Activated naive CD4-positive, alpha-beta T cell treated with anti-CD3 and anti-CD28 coated beads for 36 hours (primary cell): ENCODE measurements at places on chromosomes 4 and X. TPM values are rescaled to one million over a fixed set of nuclear protein-coding genes. Genes with fewer than 3 reads are reported as not detected.

Gene PAK3
- total RNA-seq = 0.64 TPM

Gene PPP4R3C
- total RNA-seq = not detected

Gene GLOD5
- not detected for total RNA-seq

Gene SMIM20
- 28.1 TPM for total RNA-seq

Gene ELF4
- 16.5 TPM for total RNA-seq

Gene S100P
- total RNA-seq = 8.5 TPM

Gene UTP3
- 20.0 TPM for total RNA-seq

- DNase-seq = no peak
- H3K27ac ChIP-seq = no peak overlapping the region
- H3K4me1 ChIP-seq = no peaks in the 10 kb centered on the region
- no peak overlapping the region for H3K4me3 ChIP-seq
Observed at GRCh38 chr4:119750771-119751170, 122.2 kb upstream of the PDE5A start.

DNA sequence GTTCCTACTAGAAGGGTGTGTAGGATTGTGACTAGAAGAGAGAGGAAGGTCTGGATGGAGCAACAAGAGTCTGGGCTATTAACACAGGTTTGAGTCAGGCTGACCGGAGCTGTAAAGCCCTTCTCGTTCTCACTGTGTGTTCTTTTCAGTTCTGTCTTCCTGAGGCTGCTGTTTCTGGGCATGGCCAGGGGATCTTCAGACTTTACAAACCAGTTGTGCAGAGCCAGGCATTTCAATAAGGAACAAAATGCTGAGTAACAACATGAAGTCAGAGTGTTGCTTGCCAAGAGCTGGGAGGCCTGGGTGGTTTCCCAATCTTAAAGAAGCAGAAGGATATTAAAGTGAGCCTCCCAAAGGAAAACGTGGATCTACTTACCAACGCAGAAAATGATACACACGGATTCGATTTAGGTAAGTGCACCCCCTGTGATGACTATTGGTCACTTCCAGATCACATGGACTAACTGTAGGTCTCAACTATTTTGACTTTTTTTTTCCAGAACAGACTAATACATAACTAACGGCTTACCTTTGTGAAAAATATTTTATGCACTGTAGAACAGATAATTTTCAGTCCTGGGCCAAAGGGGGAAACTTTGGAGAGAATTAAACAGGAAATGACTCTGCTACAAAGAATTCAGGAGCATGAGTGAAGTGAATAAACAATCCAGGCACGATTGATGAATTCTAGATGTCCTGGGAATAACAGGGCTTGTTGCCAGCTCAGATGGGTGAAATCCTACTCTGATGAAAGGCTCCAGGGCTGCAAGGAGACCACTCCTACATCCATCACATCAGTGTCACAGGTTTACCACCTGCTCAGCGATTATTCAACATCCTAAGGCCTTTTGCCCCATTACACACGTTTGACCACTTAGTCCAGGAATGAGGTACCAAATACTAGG lies 94.5 kb downstream of the ANXA3 start:
- no peak overlapping the region for H3K4me3 ChIP-seq
- no peaks in the 10 kb centered on the region for H3K36me3 ChIP-seq
- no peak for DNase-seq
- no peaks in the 10 kb centered on the region for H3K27me3 ChIP-seq

DNA sequence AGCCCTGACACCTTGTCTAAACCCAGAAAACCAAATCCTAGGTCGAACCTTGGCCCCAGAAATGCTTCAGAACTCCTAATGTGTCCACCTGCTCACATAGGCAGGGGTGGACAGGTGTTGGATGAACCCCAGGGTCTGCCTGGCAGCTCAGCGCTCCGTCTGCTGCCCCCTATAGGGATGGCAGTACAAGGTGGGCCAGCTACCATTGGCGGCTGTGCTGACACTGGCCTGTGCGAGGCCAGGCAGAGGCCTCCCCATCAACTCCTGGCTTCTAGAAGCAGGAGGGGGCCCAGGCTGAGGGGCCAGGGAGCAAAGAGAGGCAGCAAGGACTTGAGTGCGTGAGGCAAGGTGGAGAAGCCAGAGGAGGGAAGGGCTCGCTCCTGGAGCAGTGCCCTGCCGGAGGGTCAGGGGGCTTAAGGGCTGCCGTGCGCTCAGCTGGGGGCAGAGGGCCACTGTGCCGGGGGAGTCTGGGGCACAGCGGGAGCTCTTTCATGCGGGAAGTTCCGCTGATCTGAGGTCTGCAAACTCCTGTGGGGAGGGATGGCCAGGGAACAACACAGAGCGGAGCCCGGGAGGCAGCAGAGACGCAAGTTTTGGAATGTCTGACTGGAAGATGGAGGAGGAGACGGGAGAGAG lies 20.6 kb downstream of the CCNQ start:
- no peak for DNase-seq
- no peak overlapping the region for H3K4me3 ChIP-seq
- no peak overlapping the region for H3K27ac ChIP-seq
- H3K36me3 ChIP-seq = no peaks in the 10 kb centered on the region
- no peaks in the 10 kb centered on the region for H3K27me3 ChIP-seq
- H3K4me1 ChIP-seq = peaks cover 14% of the 10 kb centered on the region

DNA sequence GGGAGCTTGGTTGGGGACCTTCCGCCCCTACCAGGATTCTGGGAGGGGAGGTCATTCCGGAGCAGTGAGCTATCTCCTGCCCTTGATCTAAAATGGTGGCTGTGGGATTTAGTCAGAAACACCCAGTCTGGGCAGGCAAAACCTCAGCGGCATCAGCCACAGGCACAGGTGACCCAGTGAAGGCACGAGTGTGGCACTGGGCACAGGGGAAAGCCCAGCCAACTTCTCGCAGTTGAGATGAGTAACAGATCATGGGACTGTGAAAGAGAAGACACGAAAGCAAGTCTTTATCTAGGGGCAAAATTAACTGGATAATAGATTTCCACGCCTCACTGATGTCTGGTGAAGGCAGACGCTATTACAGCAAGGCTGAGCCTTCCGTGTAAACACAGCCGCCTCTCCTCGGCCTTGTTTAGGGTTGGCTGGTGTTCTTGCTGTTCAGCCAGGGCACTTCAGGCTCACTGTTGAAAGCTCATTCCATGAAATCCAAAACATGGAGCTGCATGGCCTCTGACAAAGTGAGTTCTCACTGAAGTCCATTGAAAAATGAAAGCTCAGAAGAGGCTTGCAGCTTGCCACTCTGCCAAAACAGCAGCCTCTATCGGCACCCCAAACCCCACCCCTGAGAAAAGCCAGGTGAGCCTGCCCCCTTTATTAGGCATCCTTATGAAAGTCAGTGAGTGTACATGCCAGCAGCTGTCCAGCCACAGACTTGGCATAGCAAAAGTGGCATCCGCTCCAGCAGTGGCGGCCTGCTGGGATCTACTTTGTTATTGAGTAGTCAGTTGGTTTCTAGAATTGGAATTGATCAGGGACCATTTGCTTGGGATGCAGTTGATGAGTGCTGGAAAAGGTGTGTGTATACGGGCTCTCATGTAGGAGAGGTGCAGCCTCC lies 102.3 kb upstream of the MTM1 start:
- no peaks in the 10 kb centered on the region for H3K4me1 ChIP-seq
- no peaks in the 10 kb centered on the region for H3K27me3 ChIP-seq
- no peak overlapping the region for H3K4me3 ChIP-seq
- DNase-seq = no peak
- no peaks in the 10 kb centered on the region for H3K36me3 ChIP-seq
- H3K27ac ChIP-seq = no peak overlapping the region

DNA sequence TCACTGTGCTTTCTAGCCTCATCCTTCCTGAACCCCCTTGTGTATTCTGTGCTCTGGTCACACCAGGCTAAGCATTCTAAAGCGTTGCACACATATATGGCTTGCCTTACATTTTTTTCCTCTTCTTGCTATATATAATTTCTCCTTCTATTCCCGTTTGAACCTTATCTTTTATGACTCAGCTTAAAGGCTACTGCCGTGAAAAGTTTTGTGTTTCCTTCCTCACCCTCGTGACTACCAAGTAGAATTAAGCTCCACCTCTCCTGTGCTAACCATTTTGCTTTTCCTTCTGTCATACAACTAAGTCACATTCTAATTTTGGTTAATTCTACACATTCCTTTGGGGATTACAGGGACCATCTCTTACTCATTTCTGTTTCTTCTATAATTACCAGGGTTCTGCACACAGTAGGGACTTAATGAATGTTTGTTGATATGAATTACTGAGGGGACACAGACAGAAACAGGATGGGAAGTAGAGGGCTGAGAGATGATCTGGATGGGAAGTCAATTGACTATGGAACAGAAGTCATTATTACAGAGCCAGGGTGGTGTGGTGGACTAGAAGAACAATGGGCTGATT lies 67.1 kb downstream of the DOCK11 start:
- no peaks in the 10 kb centered on the region for H3K27me3 ChIP-seq
- peak overlapping the region; percentile 65 for H3K27ac ChIP-seq
- DNase-seq = no peak

DNA sequence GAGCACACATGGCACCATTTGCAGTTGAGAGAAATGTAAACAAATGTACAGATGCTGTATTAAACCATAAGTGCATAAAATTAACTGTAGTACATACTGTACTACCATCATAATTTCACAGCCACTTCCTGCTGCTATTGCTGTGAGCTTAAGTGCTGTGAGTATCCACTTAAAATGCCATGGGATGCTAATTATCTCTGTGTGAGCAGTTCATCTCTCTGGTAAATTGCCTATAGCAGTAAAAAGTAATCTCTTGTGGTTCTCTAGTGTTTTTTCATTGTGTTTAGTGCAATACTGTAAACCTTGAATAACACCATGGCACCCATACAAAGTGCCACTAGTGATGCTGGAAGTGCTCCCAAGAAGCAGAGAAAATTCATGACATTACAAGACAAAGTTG lies 9.9 kb upstream of the SCOC start:
- no peak overlapping the region for H3K4me3 ChIP-seq
- no peak overlapping the region for H3K27ac ChIP-seq
- H3K36me3 ChIP-seq = no peaks in the 10 kb centered on the region
- no peak for DNase-seq
- no peaks in the 10 kb centered on the region for H3K27me3 ChIP-seq

DNA sequence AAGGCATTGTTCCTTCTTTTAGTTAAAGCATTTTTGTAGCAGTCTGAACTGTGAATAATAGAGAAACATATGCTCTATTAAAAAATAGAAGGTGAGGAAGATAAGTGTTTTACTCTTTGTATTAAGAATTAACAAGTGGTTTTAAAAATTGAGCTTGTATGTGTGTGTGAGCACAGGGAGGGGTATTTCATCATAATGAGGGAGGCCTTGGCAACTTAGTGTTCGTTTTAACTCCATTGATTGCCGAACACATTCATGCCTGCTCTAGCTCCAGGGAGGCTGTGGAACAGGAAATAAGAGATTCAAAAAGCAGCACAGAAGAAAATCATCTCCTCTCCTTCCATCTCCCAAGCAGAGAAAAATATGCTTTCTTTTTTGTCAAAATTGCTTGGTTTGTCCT lies 14.8 kb downstream of the SHROOM3 start:
- H3K27me3 ChIP-seq = peaks cover 9% of the 10 kb centered on the region
- H3K4me1 ChIP-seq = no peaks in the 10 kb centered on the region
- no peak overlapping the region for H3K4me3 ChIP-seq
- DNase-seq = no peak
- H3K36me3 ChIP-seq = no peaks in the 10 kb centered on the region

DNA sequence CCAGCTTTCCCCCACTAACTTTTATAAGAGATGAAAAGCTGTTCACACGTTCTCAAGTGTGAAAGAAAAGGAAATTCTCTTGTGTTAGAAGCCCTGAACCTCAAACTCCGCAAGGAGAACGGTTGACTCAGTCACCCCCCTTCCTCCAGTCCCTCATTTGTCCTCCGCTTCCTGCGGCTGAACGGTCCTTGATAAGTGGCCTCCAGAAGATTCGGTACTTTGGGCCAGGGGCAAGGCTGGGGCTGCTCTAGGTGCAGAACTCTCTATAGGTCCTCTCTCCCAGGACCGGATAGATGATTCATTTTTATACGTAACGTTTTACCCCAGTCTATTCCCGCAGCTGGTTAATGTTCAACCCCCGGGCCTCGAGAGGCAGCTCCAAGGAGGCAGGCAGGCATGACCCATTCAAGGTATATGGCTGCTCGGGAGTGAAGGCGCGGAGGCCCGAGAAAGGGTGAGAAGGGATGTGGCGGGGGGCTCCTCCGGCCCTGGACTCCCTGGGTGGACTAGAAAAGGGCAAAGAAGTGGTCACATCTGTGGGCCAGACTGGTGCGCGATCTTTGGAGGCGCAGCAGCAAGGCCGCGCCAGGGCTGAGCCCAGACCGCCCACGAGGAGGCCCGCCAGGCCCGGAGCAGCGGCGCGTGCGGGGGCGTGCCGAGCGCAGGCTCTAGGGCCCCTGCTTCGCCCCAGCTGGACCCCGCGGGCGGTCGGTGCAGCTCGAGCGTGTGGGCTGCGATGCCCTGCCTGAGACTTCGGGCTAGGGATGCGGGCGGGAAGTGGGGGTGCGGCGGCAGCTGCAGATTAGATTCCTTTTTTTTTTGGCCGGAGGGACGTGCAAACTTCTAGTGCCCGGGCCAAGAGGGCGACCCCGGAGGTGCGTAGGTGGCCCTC lies 11.7 kb downstream of the PITX2 start:
- DNase-seq = no peak
- peaks cover 69% of the 10 kb centered on the region for H3K27me3 ChIP-seq
- H3K4me3 ChIP-seq = no peak overlapping the region
- H3K36me3 ChIP-seq = no peaks in the 10 kb centered on the region
- H3K27ac ChIP-seq = no peak overlapping the region
- H3K4me1 ChIP-seq = peaks cover 17% of the 10 kb centered on the region

DNA sequence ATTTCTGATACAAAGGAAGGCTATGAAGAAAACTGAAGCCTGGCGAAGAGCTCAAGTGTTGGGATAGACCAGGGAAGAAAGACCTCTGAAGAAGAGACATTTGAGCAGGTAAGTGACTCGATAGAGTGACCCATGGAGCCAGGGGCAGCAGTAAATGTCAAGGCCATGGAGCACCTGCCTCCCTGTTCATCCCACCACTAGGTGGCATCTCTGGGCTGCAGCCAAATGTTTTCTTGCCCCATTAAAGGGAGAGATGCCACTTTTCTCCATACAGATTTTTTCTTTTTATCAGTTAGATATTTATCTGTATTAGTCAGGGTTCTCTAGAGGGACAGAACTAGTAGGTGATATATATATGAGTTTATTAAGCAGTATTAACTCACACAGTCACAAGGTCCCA lies 4.9 kb upstream of the ZNF81 start:
- no peak overlapping the region for H3K27ac ChIP-seq
- peak; percentile 66 for DNase-seq
- H3K27me3 ChIP-seq = no peaks in the 10 kb centered on the region
- no peaks in the 10 kb centered on the region for H3K36me3 ChIP-seq
- H3K4me3 ChIP-seq = no peak overlapping the region
- H3K4me1 ChIP-seq = peaks cover 14% of the 10 kb centered on the region
